ENCODE measurements at places on chromosomes 16 and 17.

DNA sequence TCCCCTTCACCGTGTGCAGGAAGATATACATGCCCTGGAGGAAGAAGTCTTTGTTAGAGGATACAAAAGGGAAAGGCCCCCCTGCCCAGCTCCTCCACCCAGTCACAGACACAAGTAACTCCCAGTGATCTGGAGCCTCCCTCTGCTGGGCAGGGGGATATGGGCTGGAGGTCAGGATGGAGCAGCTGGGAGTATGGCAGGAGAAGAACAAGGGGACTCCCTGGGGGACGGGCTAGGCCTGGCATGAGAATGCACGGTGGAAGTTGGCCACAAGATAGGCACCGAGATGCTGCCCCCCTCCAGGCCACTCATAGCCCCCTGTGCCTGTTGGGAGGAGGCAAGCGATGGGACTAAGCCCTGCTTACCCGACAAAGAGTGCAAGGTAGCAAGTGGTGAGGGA, 4.2 kb downstream of the ORMDL3 start:
- no peak for DNase-seq

DNA sequence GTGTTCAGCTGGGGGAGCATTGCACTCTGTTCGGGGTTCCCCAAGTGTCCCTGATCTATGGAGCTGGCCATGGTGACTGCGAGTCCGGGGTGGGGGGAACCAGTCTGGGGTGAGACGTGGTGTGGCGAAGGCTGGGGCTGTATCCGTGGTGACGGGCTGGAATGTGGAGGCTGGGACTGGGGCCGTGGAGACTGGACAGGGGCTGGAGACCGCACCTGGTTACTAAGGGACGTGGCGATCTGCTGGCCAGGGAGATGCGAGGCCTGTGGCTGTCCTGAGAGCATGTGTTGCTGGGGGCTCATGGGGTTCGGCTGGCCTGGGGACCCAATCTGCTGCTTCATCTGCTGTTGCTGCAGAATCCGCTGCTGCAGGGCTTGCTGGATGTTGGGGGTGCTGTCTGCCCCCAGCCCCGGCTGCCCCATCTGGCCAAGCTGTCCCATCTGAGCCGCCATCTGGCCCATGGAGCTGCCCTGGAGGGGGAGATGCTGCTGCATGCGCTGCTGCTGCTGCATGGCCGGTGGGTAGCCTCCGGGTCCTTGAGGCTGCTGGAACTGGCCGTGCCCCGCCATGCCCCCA, 10.6 kb upstream of the TRAP1 start:
- DNase-seq, result no peak

- no peak for DNase-seq
Observed at GRCh38 chr17:54046570-54046969, 223.8 kb downstream of the KIF2B start.

GRCh38 chr17:61580502-61580901, 10.5 kb downstream of the NACA2 start:
- DNase-seq, result no peak

DNA sequence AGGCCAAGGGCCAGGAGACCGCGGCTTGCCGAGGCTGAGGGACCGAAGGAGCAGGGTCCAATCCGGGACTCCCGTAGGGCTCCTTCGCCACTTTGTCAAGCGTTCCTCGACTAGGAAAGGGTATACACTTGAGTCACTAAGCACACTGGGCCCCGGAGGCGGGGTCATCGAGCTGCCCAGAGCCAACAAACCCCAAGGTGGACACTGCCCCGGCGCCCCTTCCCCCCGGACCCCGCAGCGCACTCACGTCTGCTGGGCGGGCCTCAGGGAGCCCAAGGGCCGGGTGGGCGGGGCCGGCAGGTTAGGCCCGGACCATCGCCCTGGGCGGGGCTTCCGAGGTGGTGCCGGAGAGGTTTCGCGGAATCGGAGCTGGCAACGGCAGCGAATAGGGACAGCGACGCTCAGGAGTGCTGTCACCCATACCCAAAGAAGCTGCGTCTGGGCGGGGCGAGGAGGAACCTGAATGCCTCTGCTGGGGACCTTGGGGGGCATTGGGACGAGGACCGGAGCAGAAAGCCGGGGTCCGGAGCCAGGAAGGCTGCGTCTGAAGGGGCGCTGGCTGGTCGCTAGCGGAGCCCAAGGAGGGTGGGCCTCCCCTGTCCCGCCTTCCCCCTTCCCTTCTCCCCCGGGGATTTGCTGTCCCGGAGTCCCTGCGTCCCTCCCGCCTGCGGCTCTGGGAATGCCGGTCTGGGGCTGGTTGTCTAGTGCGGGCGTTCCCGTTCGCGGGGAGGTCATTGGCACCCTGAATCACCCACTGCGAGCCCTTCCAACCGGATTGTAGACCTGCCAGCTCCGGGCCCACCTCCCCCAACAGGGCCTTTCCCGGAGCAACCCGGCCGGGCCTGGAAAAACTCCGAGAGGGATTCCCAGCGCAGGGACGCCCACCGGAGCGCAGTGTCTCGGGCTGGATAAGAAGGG, 118.2 kb upstream of the SMURF2 start:
- DNase-seq, result peak; percentile 74

- no peak for DNase-seq
Observed at GRCh38 chr17:75776386-75777295, 8.0 kb upstream of the UNK start.

- no peak for DNase-seq
Observed at GRCh38 chr17:42441371-42442195, 17.1 kb upstream of the ATP6V0A1 start.

GRCh38 chr17:45170931-45171337, 9.3 kb downstream of the HEXIM2 start:
- no peak for DNase-seq

- no peak for DNase-seq
Observed at GRCh38 chr16:3509470-3509928, 8.7 kb downstream of the CLUAP1 start.

GRCh38 chr16:19589771-19590302, 34.3 kb downstream of the VPS35L start:
- no peak for DNase-seq

- no peak for DNase-seq
Observed at GRCh38 chr17:5976251-5976650, 93.9 kb upstream of the WSCD1 start.

GRCh38 chr17:31534223-31534888, 142.9 kb downstream of the RAB11FIP4 start:
- DNase-seq, result no peak

- no peak for DNase-seq
Observed at GRCh38 chr16:3486506-3487215, 8.6 kb downstream of the C16orf90 start.

DNA sequence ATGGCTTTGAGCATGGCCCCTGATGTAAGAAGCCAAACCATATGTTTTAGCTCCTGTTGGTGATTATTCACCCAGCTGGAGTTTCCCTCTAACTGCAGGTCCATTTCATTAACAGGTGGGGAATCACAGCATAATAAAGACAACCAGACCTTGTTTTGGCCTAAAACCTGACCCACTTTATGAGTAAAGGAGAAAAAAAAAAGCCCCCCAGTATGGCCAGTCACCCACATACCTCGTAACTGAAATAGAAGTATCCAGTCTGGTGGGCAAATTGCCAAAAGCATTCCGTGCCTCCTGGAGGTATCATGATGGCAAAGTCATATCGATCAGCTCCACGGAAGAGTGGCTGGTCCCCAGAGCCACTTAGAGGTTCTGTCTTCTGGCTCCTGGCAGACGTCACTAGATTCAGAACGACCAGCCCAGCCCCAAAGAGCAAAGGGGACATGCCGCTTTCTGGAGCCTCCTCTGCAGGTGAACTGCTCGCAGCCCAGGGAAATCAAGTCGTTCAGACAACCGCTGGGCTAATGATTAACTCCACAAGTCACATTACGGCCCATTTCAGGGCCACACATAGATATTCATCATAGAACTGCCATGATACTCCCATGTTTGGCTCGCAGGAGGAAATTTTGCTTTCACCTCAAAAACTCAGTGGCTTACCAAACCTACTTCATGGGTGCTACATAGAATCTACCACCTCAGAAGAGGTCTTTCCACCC, at the start of gene TMED6:
TSS of gene TMED6 (minus strand) at position 478 of the 719 bp plus-strand sequence. CDS start at position 445, 33 bp downstream.
- no peak for DNase-seq

GRCh38 chr17:71115669-71115972, 946.3 kb downstream of the KCNJ2 start:
- no peak for DNase-seq

DNA sequence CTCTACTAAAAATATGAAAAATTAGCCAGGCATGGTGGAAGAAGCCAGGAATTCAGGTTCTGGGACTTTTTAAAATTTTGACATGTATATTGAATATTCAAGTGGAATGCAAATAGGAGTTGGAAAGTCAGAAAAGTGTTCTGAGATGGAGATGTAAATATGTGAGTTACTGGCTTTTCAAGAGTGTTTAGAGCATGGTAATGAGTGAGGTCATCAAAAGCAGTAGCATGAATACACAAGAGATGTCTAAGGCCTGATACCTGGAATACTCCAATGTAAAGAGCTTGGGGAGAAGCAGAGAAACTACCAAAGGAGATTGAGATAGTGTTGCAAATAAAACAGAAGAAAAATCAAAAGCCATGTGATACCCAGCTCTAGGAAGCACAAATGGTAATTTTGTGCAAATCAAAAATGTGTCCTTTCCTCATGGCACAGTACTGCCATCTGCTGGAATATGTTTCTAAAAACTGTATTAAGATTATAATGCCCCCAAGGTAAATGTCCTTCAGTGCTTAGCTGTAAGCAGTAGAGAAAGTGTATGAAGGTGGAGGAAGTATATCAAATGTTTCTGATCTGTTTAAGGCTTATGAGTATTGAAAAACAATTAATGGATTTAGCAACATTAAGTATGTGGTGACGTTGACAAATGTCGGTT, 908.4 kb downstream of the KCNJ18 start:
- DNase-seq, result peak; percentile 3

- DNase-seq, result no peak
Observed at GRCh38 chr17:73791121-73791520, 146.9 kb upstream of the SDK2 start.

GRCh38 chr17:29807520-29808361, 122.3 kb downstream of the SSH2 start:
- peak; percentile 36 for DNase-seq

DNA sequence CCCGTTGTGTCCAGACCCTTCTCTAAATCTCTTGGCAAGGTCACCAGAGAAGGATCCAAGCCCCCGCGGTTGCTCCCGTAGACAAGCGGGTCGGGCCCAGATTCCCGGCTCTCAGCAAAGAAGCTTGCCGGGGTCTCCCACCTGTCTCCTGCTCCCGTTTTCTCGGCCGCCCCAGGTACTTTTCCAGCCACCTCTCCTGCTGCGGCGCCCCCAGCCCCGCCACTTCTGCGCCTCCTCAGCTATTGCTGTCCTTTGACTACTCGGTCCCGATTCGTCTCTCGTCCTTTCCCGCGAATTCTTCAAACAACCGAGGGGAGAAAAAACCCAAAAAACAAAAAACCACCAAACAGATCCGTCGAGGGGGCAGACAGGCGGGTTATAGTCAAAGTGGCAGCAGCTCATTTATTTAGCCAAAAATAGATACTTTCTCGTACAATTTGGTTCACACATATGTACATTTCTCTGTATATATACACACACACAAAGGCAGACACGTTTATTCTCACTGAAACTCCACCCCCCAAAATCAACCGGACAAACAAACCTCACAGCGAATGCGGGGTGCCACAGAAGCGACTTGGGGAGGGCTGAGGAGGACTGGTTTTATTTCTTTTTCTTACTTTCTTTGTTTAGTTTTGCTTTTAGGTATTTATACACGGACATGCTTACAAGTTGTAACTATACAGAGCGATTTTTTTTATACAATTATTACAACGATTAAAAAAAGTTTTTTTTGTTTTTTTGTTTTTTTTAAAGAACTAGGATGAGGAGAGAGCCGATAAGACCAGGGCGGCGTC, 3.5 kb downstream of the IRX3 start:
- DNase-seq, result no peak

- no peak for DNase-seq
Observed at GRCh38 chr16:2904922-2905240, 6.8 kb upstream of the FLYWCH1 start.

- no peak for DNase-seq
Observed at GRCh38 chr17:63792055-63792729, 18.2 kb downstream of the DDX42 start.

DNA sequence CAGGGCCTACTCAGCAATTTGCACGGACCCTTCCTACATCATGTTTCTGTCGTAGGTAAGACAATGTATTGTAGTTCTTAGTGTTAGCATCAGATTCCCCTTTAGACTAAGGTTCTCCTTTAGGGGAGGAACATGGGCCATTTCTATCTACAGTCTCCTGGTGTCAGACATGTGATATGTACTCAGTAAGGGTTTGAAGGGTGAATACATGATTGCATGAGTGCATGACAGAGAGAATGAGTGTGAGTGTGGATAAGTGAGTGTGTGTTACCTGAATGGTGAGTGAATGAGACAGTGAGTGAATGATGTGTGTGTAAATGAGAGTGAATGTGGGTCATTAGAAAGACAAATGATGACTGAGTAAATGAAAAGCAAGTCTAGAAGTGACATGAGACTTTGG, 476.8 kb downstream of the HAPSTR1 start:
- DNase-seq, result no peak

DNA sequence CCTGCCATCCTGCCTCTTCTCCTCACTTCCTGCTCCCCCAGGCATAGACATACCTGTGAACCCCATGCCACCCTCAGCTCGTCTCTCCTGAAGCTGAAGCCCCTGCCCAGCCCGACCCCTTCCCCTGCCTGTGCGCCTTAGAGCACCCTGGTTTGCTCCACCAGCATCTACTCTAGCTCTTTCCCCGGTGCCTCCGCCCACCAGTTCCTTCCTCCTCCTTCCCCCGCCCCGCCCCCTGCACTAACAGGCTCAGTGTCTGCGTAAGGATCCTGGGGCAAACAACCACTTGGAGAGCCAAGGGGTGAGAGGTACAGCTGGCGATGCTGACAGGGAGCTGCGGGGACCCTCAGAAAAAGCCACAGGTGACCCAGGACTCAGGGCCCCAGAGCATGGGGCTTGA, 1.9 kb downstream of the GPR142 start:
- no peak for DNase-seq

- no peak for DNase-seq
Observed at GRCh38 chr17:14211246-14211645, 25.4 kb downstream of the CDRT15 start.

- no peak for DNase-seq
Observed at GRCh38 chr17:83133302-83134121, 54.1 kb downstream of the METRNL start.

GRCh38 chr17:13346592-13346991, 255.1 kb downstream of the HS3ST3A1 start:
- DNase-seq, result no peak

DNA sequence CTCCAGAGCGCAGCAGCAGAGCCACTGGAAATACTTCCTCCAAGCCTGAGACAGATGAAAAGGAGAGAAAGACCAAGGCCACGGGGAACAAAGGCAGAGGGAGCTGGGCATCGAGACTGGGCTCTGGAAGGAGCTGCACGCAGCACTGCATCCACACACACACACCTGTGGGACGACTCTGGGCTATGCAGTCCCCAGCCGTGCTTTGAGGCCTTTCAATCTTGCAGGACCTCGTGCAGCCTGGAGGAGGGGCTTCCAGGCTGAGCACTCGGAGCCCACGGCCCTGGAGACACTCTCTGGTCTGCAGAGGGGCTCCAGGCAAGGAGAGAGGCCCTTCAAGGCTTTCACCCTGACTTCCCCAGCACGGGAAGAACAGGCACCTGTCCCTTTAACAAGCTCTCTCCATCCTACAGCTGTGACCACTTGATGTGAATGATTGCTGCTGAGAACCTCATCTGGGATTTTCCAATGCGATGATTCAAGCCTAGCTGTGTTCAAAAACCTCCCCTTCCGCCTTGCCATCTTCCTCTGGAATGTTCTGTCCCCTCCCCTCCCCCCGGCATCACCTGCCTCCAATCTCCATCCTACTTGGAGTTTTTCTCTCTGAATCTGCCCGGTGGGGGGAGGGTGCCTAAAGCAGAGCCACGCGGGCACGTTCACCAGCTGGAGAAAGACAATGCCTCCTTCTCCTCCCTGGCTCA, 37.5 kb downstream of the RBFOX3 start:
- no peak for DNase-seq

GRCh38 chr16:47861999-47862398, 293.8 kb downstream of the ABCC12 start:
- DNase-seq, result no peak

Data from NCI-H1105 (cell line).